Stimulated activated CD4-positive, alpha-beta T cell treated with anti-CD3 and anti-CD28 coated beads, Interleukin-2, amount 100 ng/mL, for 24 hours (primary cell): ENCODE measurements at places on chromosomes 1 and 21.
A peak's percentile ranks its signal among the peaks of the same experiment; 100 is the strongest.

GRCh38 chr1:180912211-180912800, 391 bp upstream of the KIAA1614 start:
- DNase-seq, result no peak

DNA sequence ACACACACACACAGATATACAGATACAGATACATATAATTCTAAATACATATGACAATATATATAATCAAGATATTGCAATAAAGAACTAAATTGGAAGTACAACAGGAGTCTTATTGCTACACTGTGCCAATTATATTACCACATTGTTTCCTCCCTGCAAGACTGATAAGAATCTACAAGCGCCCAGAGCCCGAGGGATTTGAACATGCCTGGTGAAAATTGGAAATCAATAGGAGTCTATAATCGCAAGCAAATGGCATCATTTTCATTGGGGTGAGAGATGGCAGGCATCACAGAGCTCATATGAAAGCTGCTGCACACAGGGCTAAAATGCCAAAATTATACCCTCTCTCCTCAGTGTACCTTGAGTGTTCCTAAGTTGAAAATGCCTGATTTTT, 152.9 kb upstream of the PTBP2 start:
- no peak for DNase-seq

- peak; percentile 62 for DNase-seq
Observed at GRCh38 chr1:26538480-26539412, 9.2 kb downstream of the RPS6KA1 start.

GRCh38 chr1:180911640-180912191, 981 bp upstream of the KIAA1614 start:
- no peak for DNase-seq

GRCh38 chr1:24454673-24455072, 39.1 kb downstream of the NIPAL3 start:
- no peak for DNase-seq

- DNase-seq, result no peak
Observed at GRCh38 chr1:29575826-29576225, 339.5 kb downstream of the PTPRU start.

DNA sequence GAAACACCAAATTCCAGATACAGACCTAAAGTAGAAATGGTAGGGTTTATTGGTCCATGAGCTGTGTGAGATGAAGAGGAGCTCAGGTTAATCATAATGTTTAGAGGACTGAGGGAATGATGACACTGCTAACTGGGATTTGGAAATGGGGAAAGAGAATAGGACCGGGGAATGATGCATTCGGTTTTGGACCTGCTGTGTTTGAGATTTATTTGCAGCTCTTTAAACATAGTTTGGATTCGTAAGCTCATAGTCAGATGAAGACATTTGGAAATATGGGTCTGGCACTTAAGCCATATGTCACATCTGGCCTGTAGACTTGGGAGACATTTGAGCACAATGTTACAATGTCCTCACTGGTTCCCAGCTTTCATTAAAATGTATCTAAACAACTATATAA, 127.9 kb upstream of the DUSP10 start:
- no peak for DNase-seq

DNA sequence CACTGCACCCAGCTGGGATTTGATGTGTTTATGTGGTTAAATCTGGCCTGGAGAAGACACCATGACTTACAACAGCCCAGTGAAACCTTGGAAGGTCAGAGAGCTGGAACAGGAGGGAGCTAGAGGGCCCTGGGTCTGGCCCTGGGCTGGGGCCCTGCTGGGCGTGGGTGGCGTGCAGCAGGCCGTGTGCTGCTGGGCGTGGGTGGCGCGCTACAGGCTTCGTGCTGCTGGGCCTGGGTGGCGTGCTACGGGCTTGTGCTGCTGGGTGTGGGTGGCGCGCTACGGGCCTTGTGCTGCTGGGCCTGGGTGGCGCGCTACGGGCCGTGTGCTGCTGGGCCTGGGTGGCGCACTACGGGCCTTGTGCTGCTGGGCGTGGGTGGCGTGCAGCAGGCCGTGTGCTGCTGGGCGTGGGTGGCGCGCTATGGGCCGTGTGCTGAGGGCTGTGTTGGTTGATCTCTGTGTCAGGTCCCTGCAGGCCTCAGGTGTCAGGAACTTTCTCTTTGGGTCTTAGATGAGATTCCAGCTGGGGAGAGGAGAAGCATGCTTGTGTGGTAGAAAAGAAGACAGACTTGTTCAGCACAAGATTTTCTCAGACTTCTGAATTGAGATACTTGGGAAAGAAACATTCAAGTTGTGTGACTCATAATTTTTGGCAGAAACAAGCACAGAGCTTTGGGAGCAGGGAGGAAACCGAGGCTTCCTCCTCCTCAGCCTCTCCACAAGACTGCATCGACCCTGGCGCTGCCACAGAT, 66.0 kb downstream of the COL18A1 start:
- peak; percentile 46 for DNase-seq

DNA sequence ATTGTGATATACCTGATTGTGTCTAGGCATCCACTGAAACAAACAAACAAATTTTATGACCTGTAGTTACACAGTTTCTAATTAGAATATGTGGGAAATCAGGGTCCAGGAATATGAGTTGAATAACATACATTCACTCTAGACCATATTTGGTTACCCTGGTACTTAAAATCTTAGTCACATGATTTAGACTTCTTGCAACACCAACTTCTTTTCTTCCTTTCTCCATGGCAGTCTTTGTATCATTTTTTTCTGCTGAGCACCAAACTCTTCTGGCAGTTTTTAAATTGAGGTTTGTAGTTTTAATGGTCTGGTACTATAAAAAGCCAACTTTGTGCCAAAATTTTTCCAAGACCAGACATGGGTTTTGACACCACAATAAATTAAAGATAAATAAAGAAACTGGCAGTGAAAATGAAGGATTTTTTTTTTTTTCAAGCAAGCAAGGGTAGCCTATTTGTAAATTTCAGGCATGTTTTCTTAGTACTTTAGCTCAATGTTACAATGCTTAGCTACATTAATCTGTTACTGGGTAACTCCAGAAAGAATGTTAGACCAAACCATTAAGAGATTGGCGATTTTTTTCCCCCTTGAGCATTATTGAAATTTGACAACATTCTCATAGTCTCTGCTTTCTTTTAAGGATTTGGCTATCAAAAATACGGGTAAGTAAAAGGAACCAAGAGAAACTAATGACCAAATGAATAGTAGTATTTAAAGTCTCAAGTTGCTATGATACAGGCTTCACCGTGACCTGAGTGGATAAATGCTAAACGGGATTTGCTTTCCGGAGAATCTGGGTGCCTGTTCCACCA, 108.5 kb downstream of the NFIA start:
- no peak for DNase-seq

- DNase-seq, result no peak
Observed at GRCh38 chr1:36014722-36015220, 69.1 kb upstream of the TEKT2 start.

DNA sequence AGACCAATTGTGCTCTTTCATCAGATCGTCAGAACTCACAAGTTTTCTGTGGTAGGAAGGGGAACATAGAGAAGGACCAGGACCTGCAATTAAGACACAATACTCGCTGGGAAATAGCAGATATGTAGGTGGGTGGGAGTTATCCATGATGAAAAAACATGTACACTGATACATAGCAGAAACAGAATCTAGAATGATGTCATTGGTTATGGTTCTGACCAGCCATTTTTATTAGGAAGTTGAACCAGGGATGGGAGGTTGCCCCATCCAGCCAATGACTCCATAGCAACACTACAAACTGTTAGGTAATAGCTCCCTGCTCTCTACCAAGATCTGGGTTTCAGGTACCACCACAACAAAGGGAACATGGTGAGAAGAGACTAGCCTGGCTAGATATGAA, 393.5 kb upstream of the PBX1 start:
- no peak for DNase-seq

- no peak for DNase-seq
Observed at GRCh38 chr1:245173446-245174211, 18.8 kb downstream of the KIF26B start.

DNA sequence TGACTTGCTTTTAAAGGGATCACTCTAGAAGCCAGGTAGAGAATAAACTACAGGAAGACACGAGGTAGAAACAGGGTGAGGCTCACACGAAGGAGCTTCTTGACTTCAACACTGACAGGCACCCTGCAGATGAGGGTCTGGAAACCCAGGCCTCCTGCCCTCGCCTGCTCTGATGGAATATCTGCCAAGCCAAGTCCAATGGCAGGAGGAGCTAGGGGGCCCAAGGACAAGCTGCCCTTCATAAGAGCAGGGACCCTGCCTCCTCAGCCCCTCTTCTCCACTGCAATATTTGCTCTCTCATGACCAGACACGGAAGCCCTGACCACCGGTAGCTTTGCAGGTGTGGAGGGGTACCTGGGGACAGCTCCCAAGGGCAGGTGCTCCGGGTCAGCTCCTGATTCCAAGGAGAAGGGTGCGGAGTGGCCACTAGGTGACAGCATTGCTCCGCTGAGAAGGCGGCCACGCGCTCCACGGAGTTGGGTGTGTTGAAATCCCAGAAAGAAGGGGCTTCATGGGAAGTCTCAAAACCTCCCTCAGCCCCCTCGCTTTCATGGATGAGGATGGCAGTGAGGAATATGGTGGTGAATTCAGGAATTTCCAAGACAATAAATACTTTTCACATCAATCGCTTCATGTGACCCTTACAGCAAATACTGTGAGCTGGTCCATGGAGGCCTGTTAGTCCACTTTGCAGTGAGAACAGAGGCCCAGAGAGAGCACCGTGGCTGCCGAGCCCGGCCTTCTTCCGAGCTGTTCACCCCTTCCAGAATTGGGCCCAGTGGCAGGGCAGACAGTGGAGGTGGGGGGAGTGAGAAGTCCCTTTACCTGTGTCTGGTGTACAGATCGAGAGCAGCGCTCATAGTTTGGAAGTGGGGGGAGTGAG, 33.2 kb upstream of the PAX7 start:
- peak; percentile 70 for DNase-seq

DNA sequence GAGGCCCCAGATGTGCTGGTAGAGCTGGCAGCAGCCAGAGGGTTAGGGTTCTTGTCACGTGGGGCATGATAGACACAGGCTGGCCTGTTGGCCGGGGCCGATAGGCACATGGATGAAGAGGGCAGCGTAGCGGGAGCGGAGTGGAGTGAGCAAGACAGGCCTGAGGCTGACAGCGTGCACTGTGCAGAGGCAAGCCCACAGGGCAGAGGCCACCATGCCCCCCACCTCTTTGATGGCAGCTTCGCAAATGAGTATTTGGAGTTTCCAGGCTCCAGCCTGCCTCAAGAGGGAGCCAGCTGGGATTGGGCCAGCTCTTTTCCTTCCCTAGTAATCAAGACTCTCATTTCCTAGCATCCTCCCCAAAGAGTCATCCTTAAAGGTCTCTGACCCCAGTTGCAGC, 43.5 kb downstream of the TMCC2 start:
- no peak for DNase-seq

GRCh38 chr1:230877146-230877923, 9.0 kb upstream of the C1orf198 start:
- no peak for DNase-seq

GRCh38 chr1:89382479-89382878, 18.6 kb downstream of the GBP6 start:
- DNase-seq, result no peak

- DNase-seq, result no peak
Observed at GRCh38 chr1:62325081-62325480, 5.8 kb upstream of the KANK4 start.

GRCh38 chr1:30988045-30988444, 77.5 kb downstream of the PUM1 start:
- DNase-seq, result no peak

- no peak for DNase-seq
Observed at GRCh38 chr21:35491920-35492678, 443.0 kb upstream of the RUNX1 start.

DNA sequence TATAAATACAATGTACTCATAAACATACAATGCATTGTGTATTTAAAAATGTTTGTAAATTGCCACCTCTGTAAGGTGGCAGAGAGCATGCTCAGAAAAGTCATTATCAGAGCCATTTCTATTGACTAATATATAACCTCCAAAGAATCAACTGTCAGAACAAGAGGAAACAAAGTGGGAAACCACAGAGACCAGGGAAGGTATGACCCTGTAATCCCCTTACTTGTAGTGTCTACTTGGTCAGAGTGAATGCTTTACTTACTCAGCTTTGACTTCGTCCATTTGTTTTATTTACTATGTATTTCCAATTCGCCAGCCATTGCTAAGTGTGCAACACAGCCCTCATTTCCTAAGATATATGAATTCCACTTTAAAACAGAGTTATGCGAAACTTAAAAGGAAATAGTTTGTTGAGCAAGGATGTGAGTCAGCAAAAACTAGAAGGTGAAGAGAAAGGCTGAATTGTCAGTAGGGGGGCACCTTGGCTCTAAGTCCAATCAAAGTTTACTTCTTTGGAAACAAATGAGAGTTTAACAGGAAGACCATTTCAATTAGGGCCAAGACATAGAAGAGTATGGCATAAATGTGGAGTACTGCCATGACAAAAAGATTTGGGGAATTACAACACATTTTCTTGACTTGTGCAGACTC, 671.7 kb upstream of the PTBP2 start:
- no peak for DNase-seq

GRCh38 chr1:204424621-204425020, 13.0 kb upstream of the PPP1R15B start:
- DNase-seq, result no peak

GRCh38 chr1:30275926-30276764, 447.2 kb downstream of the MATN1 start:
- DNase-seq, result no peak

GRCh38 chr1:198318085-198318484, 161.3 kb downstream of the NEK7 start:
- no peak for DNase-seq

DNA sequence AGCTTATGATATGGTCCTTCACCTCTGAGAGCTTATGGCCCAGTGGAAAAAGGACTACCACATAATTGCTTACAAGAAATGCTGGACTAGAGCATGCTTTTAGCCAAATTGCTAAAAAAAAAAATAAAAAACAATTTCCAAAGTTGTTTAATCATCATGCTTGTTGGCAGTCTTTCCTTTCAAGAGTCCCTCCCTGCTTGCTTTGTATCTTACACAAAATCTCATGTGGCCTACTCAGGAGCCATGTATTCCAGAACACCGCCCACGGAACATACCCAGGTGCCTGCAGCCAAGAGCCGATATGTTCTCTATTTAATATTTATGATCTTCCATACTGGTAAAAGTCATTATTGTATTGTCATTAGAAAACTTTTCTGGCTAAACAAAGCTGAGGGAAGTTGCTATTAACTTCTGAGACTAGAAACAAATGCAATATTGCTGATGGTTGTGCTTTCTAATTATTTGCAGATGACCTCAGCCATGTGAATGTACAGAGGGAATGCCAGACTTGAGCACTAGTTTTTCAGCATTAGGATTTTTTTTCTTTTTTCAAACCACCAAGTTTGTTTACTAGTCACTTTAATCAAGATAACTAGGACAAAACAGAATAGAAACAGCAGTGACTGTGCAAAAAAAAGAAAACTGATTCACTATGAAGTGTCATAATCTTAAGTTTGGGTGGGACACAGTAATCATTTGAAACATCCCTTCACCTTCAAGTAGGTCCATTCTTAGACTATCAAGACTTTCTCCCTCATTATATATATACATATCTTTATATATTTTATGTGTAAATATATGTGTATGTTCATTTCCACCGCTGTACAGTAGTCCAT, 129.3 kb upstream of the GORAB start:
- no peak for DNase-seq
